ENCODE measurements at places on chromosomes 11 and 22. TPM values are rescaled to one million over a fixed set of nuclear protein-coding genes. Genes with fewer than 3 reads are reported as not detected.

The EMID1 gene
- total RNA-seq: not detected

GRCh38 chr11:86519064-86519911 is 144.6 kb downstream of the CCDC81 start:
- DNase-seq: no peak

GRCh38 chr11:27201454-27202302 is 161.1 kb downstream of the BBOX1 start:
- DNase-seq: no peak

- no peak for DNase-seq
These were observed 20.4 kb upstream of the EMSY start for GRCh38 chr11:76424379-76424778.

GRCh38 chr11:95556011-95556341 is 233.6 kb downstream of the FAM76B start:
- no peak for DNase-seq

The OR8D4 gene
- not detected for total RNA-seq

The TSKU gene
- 0.30 TPM for total RNA-seq

All from activated T-cell treated with anti-CD3 and anti-CD28 coated beads, Interleukin-2, amount 50 U/mL, for 4 hours (primary cell).